ENCODE measurements at places on chromosomes 11 and 22.
A peak's percentile ranks its signal among the peaks of the same experiment; 100 is the strongest.

- no peak for DNase-seq
These were observed 48.9 kb upstream of the KIRREL3 start for GRCh38 chr11:127049486-127049885.

- DNase-seq, result no peak
These were observed 244.7 kb downstream of the SOX6 start for GRCh38 chr11:16111690-16112089.

- DNase-seq, result no peak
These were observed 266.1 kb downstream of the CADM1 start for GRCh38 chr11:115238086-115238485.

DNA sequence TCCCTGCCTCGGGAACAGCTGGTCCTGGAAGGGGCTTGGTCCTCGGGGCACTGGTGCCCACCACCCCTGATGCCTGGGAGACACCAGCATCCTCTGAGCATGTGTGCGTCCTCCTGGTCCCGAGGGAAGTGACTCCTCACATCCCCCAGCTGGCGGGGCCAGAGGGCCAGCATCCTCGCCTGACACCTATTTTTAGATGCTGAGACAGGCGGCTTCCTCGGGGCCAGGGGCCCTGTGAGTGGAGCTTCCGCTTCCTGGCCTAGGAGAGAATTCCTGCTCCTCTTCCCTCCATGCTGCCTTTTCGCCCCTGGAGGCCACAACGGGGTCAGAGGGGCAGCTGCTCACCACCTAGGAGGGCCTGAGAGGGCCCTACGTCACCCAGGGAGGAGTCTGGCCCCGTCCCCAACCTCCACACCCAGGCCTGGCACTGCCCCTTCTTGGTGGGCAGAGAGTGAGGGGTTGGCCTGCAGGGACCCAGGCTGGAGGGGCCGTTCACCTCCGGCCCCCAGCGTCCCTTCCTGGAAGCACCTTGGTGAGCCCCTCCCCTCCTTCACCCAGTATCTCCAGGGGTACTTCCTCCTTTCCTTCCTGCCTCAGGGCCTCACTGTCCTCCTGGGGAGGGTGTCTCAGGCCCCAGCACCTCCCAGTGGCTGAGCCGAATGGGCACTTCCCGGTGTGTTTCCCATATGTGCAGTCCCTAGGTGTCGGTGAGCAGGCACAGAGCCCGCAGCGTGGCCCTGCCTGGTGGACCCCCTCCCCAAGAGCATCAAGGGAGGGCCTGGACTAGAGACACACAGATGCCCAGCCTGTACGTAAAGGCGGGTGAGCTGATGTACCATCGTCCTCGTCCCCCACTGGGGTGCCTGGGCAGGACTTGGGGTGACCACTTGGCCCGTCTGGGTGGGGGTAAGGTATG is 6.1 kb downstream of the CD81 start:
- DNase-seq, result no peak

DNA sequence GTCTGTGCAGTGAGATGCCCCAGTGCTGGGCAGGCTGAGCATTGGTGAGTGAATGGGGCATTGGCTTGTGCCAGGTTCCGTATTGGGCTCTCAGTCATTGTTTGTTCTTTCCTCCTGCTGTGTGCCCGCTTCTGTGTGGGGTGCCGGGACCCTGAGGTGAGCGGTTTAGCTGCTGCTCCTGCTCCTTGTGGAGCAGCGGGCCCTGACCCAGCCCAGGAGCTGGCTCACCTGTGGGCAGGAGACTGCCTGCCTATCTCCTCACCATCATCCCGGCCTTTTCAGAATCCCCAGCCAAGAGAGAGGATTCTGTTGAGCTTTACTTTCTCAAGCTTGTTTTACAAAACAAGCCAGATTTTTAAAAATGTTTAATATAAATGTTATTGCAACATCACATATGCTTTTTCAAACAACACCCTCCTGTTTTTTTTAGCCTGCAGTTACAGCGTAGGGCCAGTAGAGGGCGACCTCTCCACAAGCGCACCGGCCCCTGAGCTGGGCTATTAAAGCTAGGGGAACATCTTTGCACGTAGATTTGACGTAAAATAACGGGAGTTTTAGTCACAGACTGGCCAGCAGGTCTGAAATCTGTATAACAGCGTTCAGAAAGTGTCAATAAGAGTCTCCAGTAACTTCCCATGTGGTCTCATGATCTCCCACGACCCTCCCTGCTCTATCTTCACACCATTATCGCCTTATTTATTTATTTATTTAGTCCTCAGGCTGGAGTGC is 25.1 kb upstream of the RELT start:
- DNase-seq, result peak; percentile 56

- DNase-seq, result no peak
These were observed 578 bp upstream of the NUP160 start for GRCh38 chr11:47848700-47849155.
